ENCODE measurements at places on chromosomes 11 and 22.

GRCh38 chr22:41021613-41022454 is 70.6 kb upstream of the EP300 start:
- DNase-seq: peak; percentile 48

GRCh38 chr22:31538815-31539214 is 42.5 kb downstream of the SFI1 start:
- no peak for DNase-seq

- DNase-seq: peak; percentile 99
These were observed 1.0 kb upstream of the POLD4 start for GRCh38 chr11:67354075-67355022.

DNA sequence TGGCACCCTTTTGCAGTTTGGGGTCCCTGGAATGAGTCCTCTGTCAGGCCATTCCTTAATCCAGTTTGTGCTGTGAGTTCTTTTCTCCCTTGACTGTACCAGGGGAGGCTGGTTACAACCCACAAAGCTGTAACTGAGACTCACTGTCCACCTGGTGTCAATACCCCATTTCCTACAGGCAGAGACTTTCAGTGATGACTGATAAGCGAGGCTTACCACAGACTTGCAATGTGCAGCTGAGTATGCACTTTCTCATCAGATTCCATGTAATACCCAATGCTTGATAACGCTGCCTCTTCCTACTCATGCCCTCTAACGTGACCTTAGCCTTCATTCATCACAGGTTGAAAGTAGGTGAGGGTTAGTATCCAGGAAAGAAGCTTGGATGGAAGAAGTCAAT is 120.1 kb downstream of the INSC start:
- peak; percentile 33 for DNase-seq

Data from LHCN-M2 (cell line).